ENCODE measurements at places on chromosomes 16 and 17.

- no peak for DNase-seq
These were observed 104.3 kb downstream of the PHKB start for GRCh38 chr16:47565454-47565853.

- DNase-seq: no peak
These were observed 475.9 kb upstream of the CCL2 start for GRCh38 chr17:33779234-33779591.

DNA sequence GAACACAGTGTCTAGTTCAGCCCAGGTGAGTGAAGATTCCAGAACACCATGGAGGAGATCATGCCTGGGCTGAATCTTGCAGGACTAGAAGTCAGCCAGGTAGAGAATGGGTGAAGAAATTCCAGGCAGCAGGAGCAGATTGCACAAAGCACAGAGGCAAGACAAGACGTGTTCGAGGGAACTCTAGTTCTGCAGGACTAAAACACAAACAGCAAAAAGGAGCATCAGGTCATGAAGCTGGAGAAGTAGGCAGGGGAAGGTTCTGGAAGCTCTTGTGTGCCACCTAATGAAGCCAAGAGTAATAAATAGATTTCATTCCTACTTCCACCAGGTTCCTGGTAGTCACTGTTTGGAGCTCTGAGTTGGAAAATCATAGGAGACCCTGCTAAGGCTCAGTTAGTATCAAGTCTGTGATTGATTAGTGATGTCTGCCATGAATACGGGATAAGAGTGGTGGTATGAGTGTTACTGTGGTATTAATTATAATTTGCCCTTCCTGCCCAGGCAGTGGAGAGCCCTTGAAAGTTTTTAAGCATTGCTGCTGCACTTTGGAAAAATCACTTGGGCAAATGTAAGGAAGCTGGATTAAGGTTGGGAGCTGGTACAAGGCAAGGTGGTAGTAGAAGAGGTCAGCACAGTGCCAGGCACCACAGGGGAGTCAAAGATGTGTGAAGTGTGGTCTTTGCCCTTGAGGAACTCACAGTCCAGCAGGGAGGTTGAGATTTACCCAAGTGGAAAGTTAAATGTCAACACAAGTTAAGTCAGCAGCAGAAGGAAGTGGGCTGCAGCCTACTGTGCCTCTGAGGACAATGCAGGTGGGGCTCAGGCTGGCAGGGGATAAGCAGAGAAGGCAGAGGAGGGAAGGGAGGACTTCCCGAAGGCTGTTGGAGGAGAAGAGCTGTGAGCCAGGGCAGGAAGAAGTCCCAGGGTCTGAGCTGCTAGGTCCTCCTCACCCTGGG is 13.5 kb upstream of the FOXN1 start:
- no peak for DNase-seq

GRCh38 chr16:49280105-49280741 is 1.4 kb downstream of the CBLN1 start:
- no peak for DNase-seq

DNA sequence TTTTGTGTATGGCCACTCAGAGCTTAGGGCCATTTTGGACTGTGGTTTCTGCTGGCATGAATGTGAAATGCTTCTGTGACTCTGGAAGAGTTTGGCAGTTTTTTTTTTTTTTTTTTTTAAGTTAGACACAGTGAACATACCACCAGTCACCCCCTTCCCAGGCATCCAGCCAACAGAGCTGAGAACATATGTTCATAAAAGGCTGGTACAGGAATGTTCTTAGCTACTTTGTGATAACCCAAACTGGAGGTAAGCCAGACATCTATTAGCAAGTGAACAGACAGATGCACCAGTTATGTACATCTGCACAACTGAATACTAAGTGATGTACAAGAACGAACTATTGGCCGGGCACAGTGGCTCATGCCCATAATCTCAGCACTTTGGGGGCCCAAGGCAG is 92.7 kb downstream of the ABCC1 start:
- no peak for DNase-seq

- DNase-seq: no peak
These were observed 11.0 kb upstream of the ABAT start for GRCh38 chr16:8663192-8664089.

GRCh38 chr16:58732545-58733247 is 1.4 kb downstream of the GOT2 start:
- no peak for DNase-seq

DNA sequence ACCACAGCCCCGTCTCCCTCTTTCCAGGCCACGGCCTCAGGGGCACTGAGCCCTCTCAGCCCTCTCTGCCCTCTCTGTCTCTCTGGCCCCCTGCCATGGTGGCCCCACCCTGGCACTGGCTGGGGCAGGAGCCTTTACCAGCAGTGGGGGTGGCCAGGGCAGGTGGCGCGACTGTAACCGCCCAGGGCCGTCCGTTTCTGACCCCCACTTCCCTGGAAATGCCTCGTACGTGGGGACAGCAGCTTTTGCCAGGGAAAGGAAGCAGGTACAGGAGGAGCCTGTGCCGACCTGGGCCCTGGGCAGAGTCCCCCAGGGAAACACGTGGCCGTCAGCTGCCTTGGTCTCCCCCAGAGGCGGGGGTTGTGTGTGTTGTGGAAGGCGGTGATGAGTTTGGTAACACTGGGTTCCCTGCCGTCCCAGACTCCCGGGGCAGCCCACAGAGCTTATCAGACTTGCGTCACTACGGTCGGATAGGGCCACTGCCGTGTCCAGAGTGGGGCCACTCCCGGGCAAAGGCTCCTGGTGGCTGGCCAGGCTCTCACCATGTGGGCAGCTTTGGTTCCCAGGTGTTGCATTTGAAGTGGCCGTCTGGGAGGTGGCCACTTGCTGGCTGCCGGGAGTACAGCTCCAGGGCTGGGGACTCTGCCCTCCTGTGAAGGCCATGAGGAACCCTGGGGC is 249.3 kb upstream of the CIBAR2 start:
- DNase-seq: no peak

- DNase-seq: no peak
These were observed 15.8 kb upstream of the TBX21 start for GRCh38 chr17:47717261-47717697.

GRCh38 chr17:29212681-29213121 is 32.5 kb upstream of the MYO18A start:
- DNase-seq: no peak

GRCh38 chr16:83926726-83927397 is 26.2 kb upstream of the OSGIN1 start:
- DNase-seq: peak; percentile 33

DNA sequence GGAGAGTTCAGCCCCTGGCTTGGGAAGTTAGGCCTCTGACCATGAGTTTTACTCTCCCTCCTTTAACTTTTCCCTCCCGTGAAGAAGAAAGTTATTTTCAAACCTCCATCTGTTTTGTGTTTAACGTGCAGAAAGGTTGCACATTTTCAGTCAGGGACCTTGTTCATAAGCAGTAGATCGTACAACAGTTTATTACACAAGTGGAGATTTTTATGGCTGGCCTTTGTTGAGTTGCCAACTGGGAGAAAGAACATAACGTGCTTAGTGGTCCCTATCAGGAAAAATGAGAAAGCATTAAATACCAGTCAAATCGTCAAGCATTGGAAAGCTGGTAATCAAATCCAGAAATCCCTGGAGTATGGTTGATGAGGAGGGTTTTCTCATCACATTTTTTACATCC is 117.9 kb upstream of the MYOCD start:
- no peak for DNase-seq

DNA sequence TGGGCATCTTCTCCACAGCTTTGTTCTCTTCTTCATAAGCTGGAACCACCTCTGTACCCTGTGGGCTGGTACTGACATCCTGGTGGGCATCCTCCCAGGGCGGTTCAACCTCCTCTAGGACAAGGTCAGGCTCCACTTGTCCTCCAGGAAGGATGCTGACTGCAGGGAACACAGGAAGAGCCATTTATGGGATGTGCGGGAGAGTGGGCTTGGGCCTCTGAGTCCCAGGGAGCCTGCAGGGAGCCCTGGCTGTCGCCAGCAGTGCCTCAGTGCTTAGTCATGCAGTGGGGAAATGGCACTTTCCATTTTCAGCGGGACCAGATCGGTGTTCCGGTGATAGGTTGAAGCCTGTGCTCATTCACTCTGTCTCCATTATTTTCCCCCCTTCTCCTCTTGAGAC is 20.5 kb downstream of the CNGB1 start:
- no peak for DNase-seq

- no peak for DNase-seq
These were observed 38.2 kb downstream of the SNTB2 start for GRCh38 chr16:69225121-69225520.

DNA sequence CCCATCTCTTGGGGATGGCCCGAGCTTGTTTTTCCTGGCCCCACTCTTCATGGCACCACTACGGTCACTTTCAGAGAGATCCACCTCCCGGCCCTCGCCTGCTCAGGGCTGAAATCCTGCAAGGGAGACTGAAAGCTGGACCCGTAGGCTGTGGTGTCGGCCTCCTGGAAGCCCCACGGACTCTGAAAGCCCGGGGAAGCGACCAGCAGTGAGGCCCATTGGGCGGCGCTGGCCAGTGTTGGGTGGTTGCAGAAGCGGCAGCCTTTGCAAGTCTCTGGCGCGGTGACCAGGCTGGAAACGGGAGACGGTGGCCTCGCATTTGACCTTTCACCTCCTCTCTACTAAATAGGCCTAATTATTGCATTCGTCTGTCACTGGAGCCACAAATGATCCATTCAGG is 186.0 kb upstream of the FOXF1 start:
- DNase-seq: no peak

DNA sequence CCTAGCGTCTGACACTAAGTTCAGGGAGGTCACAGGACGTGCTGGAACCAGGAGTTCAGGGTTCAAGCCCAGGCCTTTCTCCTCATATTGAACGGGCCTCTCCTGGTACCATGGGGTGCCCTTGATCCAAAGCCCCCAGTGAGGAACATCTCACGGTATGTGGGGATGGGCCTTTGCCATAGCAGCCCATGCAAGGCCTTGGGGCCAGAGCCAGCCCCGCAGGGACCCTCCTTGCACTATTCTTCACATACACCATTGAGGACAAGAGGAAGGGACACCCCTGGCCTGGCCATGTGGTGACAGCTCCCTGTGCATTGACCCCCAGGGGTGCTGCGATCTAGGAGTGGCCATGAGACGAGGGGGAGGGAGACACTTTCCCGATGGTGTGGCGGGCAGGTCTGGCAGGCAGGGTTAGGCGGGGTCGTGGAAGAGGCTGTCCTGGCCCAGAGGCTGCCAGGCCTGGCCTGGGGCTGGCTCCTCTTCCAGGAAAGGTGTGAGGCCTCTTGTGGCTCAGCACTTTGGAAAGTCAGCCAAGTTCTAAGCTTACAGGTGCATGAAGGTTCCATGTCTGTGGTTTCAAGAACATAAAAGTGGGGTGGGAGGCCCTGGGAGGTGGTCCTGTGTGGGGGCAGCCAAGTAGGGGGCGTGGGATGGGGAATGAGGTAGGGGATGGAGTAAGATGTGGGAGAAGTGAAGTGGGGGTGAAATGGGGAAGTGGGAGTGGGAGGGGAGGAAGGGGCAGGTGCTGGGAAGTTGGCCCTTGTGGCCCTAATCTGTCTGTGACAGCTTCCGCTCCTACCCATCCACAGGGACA is 88.7 kb upstream of the CBX4 start:
- DNase-seq: no peak

DNA sequence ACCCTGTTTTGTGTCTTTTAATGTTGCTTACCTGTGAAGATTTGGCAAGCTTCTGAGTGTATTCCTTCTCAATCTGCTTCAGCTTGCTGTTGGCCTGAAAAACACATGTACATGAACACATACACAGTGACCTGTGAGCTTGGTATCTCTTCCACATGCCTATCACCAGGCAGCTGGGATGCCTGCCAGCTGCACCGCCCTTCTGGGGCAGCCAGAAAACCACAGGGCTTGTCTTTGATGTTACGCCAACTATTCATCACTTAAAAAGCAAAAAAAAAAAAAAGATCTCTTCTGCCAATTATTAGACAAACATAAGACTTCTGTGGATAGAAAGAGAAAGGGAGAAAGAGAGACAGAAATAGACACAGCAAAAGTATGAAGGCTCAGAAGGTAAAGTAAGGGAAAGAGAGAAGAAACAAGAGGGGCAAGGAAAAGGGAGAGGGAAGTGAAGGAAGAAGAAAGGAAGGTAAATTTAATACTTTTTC is 189.2 kb upstream of the AXIN2 start:
- DNase-seq: peak; percentile 1

Data from stimulated activated CD8-positive, alpha-beta memory T cell treated with anti-CD3 and anti-CD28 coated beads, Interleukin-4, amount 100 ng/mL, for 4 hours (primary cell).